ENCODE measurements at places on chromosomes 2 and 18. TPM values are rescaled to one million over a fixed set of nuclear protein-coding genes. Genes with fewer than 3 reads are reported as not detected.

Gene SERPINB3
- total RNA-seq = not detected

Gene CCDC141
- total RNA-seq = 2.7 TPM

Gene UGT1A1
- not detected for total RNA-seq

Gene SATB2
- 2.3 TPM for total RNA-seq

Gene DLX1
- 0.41 TPM for total RNA-seq

Gene LIMS3
- 6.1 TPM for total RNA-seq

Gene MYL1
- not detected for total RNA-seq

Gene SNTG2
- total RNA-seq = not detected

Gene CCDC74B
- 9.7 TPM for total RNA-seq

Gene IL36B
- not detected for total RNA-seq

Gene NEU4
- total RNA-seq = not detected

Gene LRRFIP1
- 29.2 TPM for total RNA-seq

Gene TRAF3IP1
- 8.4 TPM for total RNA-seq

Gene LHCGR
- not detected for total RNA-seq

Gene SP100
- total RNA-seq = 151 TPM

All from fibroblast of the aortic adventitia (primary cell).